NCI-H446 treated with DMSO at 0.1 percent for 48 hours (cell line): ENCODE measurements at places on chromosomes 1 and 21.

DNA sequence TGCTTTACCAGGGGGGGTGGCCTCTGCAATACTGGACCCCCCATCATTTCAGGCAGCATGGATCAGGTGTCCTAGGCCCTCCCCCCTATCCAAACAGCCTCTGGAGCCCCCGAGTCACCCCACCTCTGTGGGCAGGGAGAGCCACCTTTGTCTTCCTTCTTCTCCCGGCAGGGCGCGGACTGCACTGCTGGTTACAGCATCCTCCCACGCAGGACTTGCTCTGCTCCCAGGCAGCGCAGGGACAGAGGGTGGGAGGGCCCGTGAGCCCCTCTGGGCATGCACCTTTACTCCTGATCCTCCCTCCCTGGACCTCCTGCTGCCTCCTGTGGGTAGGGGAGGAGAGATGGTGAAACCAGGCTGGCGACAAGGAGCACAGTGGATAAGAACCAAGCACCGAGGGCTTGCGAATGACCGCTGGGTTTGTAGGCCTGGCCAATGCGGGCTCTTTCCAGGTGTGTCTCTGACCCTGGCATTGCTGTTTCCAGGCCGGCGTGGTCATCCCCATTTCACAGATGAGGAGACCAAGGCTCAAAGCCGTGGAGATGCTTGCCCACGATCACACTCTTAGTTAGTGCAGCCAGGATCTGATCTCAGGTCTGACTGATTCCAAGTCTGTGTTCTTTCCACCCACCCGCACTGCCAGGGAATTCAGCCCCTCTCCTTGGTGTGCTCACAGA, 73.6 kb upstream of the TARDBP start:
- no peak for DNase-seq

- DNase-seq: no peak
Observed at GRCh38 chr1:178516110-178516509, 3.2 kb downstream of the TEX35 start.

GRCh38 chr1:77655431-77655974, 27.0 kb downstream of the ZZZ3 start:
- no peak for DNase-seq

GRCh38 chr1:41850029-41850428, 68.7 kb downstream of the HIVEP3 start:
- no peak for DNase-seq

GRCh38 chr1:109280862-109281261, 2.1 kb downstream of the PSRC1 start:
- no peak for DNase-seq

DNA sequence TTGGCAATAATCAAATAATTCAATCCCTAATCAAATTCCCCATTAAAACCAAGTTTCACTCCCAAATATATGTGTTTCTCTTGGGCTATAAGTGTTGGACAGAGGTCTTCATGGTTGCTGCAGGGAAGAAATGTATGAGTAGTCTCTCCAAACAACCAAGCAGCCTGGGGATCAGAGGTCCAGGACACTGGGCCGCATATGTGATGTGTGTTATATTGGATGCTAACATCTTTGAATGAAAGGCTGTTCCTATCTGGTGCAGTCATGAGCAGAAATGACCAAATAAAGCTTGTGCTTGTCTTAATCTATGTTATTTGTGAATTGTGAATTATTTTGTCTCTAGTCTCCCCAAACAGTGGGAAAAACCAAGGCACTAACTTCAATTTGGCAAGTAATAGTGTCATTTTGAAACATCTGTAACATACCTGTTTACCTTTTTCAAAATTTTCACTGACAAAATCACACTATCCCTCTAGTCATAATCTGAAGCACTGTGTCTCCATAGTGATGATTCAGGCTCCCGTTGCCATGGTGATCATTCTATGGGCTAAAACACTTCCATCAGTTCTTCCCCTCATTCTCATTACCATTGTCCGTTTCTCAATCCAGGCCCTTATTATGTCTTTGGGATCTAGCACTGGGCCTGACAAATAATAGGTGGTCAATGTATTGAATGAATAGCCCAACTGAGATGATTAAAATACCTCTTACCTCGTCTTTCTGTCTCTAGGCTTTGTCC, 12.5 kb upstream of the TADA1 start:
- no peak for DNase-seq

GRCh38 chr1:97743129-97743528, 177.7 kb downstream of the DPYD start:
- DNase-seq: no peak

- no peak for DNase-seq
Observed at GRCh38 chr21:28832013-28832714, 160.5 kb downstream of the LTN1 start.

GRCh38 chr1:205444931-205445645, 10.8 kb downstream of the BLACAT1 start:
- peak; percentile 80 for DNase-seq

- no peak for DNase-seq
Observed at GRCh38 chr1:184113251-184113650, 61.7 kb downstream of the TSEN15 start.

- no peak for DNase-seq
Observed at GRCh38 chr1:19448491-19449439, 36.6 kb downstream of the CAPZB start.

DNA sequence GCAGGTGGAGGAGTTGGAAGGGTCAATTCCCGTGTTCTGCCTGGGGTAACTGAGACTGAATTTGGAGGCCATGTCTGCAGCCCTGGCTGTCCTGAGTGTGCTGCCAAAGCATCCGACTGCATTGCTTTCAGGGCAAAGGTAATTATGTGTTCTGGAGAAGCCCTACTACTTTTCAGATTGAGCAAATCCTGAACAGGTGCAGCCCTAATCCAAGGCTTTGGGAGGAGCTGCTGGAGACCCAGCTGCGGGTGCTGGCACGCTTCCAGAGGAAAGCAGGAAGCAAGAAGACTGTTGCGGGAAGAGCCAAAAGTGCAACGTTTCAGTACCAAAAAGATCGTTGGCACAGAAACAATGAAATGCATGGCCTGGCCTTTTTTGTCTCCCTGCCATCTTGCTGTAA, 73.7 kb upstream of the NRIP1 start:
- no peak for DNase-seq

DNA sequence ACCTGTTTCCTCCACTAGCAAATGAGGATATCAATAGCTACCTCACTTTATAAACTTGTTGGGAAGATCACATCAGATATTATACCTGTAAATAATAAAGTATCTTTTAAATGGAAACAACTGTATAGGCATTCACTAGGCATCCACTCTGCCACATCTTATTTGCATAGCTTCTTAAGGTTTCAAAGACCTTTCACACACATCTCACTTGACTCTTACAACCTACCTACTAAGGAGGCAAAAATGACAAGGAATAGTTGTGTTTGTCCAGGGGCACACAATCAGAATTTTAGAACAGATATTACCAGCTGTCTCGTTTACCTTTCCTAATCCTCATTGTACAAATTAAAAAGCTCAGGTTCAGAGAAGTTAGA, 51.5 kb downstream of the VANGL2 start:
- DNase-seq: no peak

DNA sequence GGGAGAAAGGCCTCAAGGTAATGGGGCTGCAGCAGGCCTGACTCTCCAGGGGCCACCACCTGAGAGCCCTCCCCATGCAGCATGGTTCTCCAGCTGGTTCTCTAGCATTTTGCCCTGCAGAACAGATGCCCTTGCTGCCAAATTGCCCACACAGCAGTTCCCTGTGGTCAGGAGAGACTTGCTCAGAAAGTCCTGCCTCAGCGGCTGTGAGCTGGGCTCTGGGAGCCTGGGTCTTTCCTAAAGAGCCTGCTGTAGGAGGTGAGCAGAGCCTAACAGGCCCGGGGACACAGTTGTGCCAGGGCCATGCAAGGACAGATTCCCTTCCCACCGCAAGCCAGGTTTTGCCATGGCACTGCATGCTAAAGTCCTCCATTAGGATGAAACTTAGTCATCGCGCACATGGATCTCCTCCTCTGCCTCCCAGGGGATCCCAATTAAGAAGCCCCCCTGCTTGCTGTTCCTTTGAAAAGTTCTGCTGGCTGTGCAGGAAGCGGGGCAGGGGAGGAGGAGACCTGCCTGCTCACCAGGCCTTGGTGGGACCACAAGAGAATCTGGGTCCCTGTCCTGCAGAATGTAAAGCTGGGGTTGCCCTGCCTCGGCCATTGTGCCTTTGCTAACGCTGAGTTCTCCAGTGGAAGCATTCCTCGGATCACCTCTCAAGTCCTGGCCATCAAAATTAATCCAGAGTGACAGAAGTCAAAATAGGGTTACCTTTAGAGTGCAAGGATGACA, 21.4 kb downstream of the TEX35 start:
- no peak for DNase-seq

DNA sequence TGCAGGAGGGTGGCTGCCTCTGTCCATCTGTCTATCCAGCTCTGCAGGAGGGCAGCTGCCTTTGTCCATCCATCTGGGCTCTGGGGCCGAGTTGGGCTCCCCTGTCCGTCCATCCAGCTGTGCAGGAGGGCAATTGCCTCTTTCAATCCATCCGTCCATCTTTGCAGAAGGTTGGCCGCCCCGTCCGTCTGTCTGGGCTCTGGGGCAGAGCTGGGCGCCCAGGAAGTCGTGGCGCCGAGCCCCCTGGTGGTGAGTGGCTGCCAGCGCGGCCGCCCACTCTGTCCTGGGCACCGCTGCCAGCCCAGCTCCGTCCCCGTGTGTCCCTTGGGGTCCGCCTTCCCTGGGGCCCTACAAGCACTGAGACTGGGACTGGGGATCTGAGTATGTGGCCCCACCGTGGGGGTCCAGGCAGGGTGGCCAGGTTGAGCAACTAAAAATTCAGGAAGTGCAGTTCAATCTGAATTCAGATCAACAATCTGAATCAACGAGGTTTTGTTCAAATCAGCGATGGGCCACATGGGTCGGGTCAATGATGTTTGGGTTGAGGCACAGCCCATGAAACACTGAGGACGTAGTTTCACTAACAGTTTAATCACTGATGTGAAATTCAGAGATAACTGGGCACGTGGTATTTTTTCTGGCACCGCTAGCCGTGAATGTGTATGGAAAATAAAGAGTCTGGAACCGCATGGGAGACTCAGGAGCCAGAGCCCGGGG, 99.1 kb upstream of the ACTRT2 start:
- DNase-seq: no peak

- no peak for DNase-seq
Observed at GRCh38 chr1:210989905-210990304, 144.0 kb downstream of the KCNH1 start.

DNA sequence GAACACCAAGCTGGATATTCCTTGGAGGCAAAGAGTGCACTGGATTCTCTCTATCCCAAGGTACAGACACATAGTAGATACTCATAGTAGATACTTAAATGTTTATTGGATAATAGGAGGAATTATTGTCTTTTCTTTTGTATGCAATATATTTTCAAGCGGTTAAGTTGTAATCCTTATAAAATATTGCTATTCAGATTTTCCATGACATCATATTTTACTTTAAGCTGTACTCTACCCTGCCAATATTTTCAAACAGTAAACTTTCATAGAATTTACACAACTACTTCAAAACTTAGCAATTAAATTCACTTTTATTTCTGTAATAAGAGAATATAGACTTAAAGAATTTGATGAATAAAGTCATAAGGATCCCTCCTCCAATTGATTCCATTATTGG, 546.5 kb upstream of the CAMK1G start:
- no peak for DNase-seq

DNA sequence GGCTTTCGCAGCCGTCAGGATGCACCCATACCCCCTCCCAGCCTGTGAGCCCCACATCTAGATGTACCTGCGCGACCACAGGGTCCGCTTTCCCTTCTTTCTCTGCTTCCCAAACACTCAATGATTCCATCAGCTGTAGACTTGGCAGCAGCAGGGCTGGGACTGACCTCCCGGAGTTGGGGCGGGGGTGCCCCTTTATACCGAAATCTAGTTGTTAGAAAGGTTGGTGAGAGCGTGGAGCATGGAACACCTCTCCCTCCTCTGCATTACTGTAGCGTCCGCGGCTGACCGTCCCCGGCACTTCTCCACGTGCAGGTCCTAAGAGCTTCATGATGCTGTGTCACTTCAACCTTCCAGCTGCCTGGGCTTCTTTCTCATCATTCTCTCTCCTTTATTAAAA, 21.1 kb upstream of the ACTRT2 start:
- DNase-seq: no peak

DNA sequence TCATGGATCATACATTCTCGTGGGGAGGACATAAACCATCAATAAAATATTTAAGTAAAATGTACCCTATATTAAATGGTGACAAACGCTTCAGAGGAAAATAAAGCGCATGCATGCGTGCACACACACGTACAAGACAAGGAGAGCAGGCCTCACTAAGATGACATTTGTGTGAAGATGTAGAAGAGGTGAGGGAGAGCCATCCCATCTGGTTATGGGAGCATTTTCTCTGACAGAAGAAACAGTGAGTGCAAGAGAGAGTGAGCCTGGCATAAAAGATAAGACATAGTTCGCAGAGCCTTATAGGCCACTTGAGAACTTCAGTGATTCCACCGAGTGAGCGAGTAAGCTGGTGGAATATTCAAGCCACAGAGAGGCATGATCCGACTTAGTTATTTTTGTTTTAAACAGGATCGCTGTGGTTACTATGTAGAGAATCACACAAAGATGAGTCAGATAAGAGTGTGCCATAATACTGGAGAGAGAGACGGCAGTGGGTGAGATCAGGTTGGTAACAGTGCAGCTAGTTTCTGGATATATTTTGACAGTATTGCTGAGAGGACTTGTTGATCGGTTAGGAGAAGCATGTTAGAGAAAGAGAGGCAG, 624.2 kb downstream of the PLPP3 start:
- DNase-seq: no peak

DNA sequence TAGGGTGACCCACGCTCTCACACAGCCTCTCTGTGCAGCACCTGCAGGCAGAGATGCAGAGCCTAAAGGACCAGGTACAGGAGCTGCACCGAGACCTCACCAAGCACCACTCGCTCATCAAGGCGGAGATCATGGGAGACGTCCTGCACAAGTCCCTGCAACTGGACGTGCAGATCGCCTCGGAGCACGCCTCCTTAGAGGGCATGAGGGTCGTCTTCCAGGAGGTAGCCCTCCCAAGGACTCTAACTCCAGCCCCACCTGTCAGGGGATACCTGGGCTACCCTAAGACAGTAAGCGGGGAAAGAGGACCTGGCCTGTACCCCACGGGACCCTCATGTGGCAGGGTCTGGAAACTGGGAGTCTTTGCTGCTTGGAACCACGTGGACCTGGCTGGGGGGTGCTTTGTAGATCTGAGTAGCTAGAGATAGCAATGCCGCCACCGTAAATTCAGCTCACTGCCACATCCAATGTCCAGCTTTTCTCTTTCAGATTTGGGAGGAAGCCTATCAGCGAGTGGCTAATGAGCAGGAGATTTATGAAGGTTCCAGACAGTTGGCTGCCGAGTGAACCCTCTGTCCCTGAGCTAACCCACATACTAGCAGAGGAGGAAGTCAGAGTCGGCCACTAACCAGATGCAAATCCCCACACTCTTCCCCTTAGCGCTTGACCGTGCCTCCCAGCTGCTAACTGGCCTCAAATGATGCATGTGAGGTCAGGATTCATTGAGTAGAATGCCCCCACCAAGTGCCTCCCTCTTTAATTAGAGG, 6.5 kb downstream of the RNF207 start:
- DNase-seq: no peak

GRCh38 chr21:30336596-30336995, 898 bp downstream of the KRTAP27-1 start:
- DNase-seq: peak; percentile 11
